ENCODE measurements at places on chromosomes 13 and 19.
A peak's percentile ranks its signal among the peaks of the same experiment; 100 is the strongest.

DNA sequence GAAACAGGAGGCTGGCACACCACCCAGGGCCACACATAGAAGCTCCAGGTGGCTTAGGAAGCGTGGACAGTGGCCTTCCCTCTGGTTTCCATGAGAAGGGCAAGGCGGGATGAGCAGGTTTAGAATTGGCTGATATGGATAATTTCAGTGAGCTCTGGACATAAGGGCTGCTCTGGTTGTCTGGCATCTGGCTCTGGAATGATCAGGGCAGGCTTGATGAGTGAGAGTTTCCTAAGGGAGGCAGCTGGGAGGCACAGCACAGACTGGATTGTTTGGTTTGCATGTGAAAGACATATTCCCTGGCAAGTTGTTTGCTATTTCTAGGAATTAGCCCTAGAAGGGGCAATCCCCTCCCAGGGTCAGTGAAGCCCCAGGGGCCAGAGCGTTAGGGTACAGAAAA, 129.5 kb downstream of the ATP8A2 start:
- DNase-seq = no peak

- peak; percentile 48 for DNase-seq
Observed at GRCh38 chr19:42401365-42402303, 11.5 kb upstream of the CNFN start.

DNA sequence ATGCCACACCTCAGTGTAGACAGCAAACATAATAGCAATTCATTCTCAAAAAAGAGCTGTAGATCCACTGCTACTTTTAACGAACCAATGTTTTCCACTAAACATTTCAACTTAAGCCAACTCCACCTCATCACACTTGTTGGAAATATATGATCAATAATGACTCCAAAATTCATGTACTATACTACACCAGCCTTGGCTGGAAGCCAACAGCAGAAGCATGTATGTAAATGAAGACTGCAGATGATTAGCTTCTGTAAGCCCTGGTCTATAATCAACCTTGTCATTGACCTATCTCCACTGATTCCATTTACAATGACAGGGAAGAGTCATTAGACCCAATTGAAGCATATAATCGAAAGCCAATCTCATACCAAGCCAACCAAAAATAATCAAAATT, 71.7 kb downstream of the STK24 start:
- no peak for DNase-seq

- no peak for DNase-seq
Observed at GRCh38 chr13:84096216-84096615, 213.9 kb upstream of the SLITRK1 start.

- no peak for DNase-seq
Observed at GRCh38 chr19:35397064-35397463, 26.2 kb downstream of the GPR42 start.

- DNase-seq = no peak
Observed at GRCh38 chr19:38975861-38976271, 324 bp upstream of the FBXO17 start.

- no peak for DNase-seq
Observed at GRCh38 chr13:107466326-107467099, 748.8 kb downstream of the LIG4 start.

- DNase-seq = no peak
Observed at GRCh38 chr13:110443622-110444225, 117.8 kb downstream of the RAB20 start.

DNA sequence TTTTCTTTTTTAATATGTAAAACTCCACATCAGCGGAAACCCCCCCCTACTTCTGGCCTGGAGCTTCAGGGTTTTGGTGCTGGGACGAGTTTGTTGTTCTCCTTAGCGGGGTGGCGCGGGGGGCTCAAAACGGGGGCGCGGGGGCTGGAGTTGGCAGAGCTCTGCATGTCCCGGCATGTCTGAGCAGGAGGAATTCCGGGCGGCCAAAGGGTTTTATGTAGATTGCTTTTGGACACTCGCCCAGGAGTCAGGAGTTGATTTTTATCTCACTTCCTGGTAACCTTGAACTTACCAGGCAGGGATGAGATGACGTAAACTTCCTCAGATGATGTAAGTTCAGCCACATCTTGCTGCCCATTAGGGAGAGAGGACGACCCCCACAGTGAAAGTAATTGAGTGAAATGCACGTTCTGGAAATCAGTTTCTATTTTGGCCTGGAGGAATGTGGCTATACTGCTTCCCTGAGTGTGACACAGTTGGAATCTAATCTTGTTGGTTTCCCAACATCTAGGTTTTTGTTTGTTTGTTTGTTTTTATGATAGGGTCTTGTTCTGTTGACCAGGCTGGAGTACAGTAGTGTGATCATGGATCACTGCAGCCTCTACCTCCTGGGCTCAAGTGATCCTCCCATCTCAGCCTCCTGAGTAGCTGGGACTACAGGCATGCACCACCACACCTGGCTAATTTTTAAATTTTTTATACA, 21.0 kb upstream of the GDF15 start:
- no peak for DNase-seq

DNA sequence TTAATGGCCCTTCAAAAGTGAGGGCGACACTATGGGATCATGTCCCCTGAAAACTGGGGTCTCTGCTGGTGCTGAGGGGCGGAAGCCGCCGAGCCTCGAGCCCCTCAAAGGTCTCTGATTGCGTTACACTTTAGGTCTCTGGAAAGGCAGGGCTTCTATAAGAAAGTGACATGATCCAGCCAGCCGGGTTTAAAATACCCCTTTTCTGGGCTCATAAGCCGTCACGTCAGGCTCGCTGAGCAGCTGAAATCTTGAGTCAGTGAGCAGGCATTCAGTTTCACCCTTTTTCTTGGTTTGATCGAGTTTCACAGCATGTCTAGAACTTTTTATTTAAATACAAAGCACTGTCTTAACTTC, 600 bp upstream of the HMGB1 start:
- peak; percentile 32 for DNase-seq

DNA sequence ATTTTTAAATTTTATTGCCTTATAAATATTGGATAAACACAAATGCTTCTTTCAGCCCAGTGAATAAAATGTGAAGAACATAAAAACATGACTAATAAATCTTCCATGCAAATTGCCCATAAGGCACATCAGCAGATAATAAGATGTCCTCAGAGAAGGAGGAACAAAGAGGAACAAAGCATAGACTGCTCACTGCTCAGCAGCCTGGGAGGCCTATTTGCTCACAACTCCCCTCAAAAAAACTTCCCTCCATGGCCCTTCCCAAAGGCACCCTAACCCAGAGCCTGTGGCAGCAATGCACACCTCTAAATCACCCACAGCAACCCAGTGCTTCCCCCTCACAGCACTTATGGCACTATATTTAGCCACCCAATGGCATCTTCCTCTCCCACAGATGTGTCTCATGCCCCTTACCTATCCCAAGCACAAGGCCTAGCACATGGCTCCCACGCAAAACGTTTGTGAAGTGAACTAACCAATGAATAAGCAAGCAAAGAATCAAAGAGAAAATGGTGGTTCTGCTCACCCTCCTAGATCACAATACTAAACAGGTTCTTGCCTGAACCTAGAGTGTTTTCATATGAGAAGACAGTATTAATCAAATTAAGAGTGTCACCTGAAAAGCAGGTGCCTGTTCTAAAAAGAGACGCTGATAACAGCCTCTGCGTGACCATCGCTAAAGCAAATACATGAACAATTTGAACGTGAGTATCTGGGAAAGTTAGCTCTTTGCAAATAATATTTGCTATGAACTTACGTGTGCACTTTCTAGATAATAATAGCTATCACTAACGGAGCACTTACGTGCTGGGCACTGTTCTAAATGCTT, 96.9 kb downstream of the TBC1D4 start:
- DNase-seq = no peak

DNA sequence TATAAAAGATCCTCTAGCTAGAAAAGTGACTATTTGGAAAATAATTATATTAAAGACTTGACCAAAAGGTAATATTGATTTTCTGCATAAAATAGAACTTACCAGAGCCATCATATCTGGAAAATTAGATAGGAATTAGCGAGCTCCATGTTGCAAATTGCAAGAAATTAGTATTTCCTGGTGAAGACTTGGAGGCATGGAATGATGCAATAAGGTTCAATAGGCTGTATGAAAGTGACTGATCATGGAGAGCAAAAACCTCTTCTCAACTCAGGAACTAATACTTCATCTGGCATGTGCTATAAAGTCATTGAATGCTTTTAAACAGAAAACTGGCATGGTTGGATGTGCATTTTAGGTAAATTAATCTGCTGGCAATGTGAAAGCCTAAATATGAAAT, 66.3 kb upstream of the UFM1 start:
- no peak for DNase-seq

GRCh38 chr19:42270346-42271044, 1.4 kb downstream of the CIC start:
- peak; percentile 61 for DNase-seq

Data from stimulated activated CD4-positive, alpha-beta T cell treated with anti-CD3 and anti-CD28 coated beads, Interleukin-15, amount 100 ng/mL, for 48 hours (primary cell).